ENCODE measurements at places on chromosomes 12 and 14.

- DNase-seq: no peak
Observed at GRCh38 chr14:69137843-69138535, 14.9 kb downstream of the DCAF5 start.

- peak; percentile 22 for DNase-seq
Observed at GRCh38 chr12:132771126-132771838, 9.7 kb upstream of the ANKLE2 start.

- DNase-seq: no peak
Observed at GRCh38 chr12:104294927-104295668, 8.4 kb upstream of the EID3 start.

- DNase-seq: no peak
Observed at GRCh38 chr12:41552588-41552987, 364.5 kb downstream of the PDZRN4 start.

DNA sequence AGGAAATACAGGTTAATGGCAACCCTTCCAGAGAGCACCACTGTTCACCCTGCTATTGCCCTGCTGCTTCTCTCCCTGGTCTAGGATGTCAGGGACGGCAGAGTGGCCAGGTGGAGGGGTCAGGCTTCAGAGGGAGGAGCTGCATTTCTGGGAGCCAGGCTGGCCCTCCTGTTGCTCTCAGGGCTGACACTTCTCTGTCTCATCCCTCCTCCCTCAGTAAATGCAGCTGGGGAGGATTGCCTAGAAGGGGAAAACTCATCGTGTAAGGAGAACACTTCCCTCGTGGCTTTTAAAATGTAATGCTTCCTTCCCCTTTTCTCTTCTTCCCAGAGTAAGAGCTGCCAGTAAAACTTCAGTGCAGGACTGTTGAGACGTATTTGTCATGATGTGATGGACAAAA, 20.8 kb downstream of the SUSD6 start:
- DNase-seq: no peak

DNA sequence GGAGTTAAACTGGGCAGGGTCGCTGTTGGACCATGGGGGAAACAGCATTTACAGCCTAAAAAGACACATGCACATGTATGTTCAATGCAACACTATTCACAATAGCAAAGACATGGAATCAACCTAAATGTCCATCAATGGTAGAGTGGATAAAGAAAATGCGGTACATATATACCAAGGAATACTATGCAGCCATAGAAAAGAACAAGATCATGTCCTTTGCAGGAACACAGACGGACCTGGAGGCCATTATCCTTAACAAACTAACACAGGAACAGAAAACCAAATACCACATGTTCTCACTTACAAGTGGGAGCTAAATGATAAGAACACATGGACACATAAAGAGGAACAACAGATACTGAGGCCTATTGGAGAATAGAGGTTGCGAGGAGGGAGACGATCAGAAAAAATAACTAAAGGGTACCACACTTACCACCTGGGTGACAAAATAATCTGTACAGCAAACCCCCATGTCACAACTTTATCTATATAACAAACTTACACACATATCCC, 25.0 kb upstream of the SRP54 start:
- DNase-seq: no peak

GRCh38 chr12:105706321-105706972, 376.0 kb downstream of the C12orf75 start:
- no peak for DNase-seq

DNA sequence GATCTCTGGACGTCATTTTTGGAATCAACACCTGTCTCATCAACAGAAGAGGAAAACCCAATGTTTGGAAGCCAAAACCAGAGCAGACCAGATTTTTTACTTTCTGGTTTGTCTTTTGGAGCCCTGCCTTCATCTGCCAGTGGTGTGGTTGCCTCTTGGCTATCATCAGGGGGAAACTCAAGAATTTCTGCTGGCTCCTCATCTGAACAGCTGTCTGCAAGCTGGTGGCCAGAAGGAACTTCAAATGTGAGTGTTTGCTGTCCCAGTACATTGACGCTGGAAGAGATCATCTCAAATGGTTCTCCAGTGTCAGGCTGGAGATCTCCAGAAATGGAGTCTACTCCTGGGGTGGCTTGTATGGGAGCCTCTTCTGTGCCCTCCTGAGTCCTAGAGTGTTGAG, 13.8 kb downstream of the PLD4 start:
- DNase-seq: no peak

GRCh38 chr12:44774815-44775411, 101.2 kb downstream of the NELL2 start:
- peak; percentile 53 for DNase-seq

DNA sequence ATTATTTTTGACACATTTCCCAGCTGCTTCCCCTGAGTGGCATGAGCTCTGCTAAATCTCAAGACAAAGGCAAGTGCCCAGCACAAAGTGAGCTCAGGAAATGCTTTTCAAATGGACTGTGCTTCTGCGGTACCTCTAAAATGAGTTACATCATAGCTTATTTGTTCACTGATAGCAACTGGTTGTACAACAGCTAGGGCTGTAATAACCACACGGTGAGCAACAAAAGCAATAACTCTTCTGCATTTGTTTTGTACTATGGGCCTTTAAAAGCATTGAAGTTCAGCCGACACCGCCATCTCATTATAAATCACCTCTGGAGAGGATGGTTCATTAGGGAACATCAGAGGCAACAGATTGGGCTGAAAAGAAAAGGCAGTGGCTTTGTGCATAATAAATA, 475.0 kb downstream of the GLT1D1 start:
- no peak for DNase-seq

DNA sequence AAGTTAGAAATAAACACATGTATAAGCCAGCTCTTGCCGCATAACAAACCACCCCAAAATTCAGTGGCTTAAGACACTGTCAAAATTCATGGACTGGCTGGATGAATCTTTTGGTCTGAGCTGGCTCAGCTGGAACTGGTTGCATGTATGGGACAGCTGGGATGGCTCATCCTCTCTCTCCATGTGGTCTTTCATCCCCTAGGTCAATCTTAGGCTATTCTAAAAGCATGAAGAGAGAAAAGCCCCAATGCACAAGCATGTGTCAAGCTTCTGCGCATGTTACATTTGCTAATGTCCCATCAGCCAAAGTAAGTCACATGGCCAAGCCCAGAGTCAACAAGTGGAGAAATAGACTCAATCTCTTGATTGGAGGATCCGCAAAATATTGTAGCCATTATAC, 71.0 kb downstream of the DRAM1 start:
- no peak for DNase-seq

DNA sequence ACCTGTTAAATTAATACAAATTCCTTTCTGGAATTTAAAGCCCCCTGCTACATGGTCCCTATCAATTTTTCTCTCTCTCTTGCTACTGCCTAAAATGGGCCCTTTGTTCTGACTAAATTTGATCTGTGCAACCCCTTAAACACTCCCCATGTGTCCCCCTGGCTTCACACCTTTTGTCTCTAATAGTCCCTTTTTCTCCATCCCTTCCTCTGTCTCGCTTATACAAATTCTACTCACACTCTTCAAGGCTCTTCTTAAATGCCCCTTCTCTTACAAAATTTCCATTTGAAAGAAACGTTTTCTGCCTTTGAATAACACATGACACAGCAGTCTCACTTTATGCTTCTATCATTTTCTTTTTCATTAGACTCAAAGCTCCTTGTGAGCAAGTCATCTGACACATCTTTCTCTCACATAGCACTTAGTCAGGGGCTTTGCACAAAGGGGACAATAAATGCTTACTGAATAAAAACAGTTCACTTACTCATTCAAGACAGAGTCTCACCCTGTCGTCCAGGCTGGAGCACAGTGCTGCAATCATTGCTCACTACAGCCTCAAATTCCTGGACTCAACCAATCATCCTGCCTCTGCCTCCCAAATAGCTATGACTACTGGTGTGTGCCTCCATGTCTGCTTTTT, 41.5 kb upstream of the NR2C1 start:
- no peak for DNase-seq

DNA sequence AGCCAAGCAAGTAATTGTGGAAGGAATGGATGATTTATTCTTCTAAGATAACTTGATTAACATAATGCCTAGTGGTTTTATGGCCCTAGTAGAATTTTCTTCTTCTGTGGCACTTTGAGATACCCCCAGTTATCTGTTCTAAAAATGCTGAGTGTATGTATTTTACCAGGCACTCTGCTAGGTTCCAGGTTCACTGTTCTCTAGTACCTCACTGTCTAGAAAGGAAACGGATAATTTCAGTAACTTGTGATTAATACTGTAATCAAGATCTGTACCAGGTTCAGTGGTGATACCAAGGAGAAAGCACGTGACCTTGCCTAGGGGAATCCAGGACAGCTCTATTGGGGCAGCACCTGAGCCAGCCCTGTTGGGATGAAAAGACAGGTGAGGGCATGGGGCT, 8.0 kb downstream of the ANO6 start:
- DNase-seq: no peak

DNA sequence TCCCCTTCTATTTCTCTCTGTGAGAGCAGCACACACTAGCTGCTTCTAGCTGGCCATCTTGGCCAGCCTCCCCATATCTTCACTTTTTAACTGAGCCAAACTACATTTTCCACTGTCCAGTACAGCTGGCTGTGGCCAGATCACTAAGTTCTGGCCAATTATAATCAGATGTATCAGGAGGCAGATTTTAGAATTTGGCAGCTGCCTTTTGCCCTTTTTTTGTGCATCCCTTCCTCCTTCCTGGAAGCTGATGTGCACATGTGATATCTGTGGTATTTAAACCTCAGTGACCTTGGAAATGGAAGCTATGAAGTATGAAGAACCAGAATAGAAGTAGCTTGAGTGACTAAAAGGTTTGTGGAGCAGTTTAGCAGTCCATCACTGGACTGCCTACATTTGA, 49.8 kb upstream of the ANO6 start:
- no peak for DNase-seq

- no peak for DNase-seq
Observed at GRCh38 chr14:89474464-89474863, 57.4 kb upstream of the FOXN3 start.

- DNase-seq: no peak
Observed at GRCh38 chr12:19792028-19792427, 352.7 kb downstream of the AEBP2 start.

- no peak for DNase-seq
Observed at GRCh38 chr14:34024768-34025144, 73.9 kb upstream of the EGLN3 start.

DNA sequence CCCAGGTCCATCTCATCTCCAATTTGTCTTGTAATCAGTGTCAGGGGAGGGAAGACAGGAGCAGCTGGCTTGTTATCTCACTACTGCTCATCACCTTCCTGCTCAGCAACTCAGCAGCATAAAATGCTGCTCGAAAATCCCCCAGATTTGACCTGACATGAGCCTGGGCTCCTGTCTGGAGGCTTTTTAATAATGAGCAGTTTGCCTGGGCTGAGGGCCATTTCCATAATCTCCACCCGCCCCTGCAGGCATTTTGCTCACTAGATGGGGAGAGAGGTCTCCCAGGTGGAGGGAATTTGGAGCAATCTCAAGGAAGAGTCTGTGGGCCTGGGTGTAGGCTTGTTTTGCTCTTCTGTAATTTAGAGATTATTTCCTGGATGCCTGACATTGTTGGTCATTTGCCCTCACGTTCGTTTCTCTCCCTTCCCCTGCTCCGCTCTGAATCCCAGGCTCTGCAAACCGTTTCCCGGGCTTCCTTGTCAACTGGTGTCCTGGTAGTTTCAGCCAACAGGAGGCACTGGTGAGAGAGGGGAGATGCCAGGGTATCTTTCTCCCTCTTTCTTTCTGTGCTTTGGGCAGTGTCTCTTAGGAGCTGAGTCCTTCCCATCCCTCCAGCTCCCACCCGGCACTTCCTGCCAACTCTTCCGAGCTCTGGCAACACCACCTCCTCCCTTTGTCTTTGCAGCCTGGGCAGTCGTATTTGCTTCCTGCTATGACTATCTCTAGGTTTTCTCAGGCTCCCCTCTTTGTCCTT, 299.2 kb downstream of the GLT1D1 start:
- no peak for DNase-seq

GRCh38 chr12:52130711-52131110, 51.2 kb downstream of the SMIM41 start:
- no peak for DNase-seq

DNA sequence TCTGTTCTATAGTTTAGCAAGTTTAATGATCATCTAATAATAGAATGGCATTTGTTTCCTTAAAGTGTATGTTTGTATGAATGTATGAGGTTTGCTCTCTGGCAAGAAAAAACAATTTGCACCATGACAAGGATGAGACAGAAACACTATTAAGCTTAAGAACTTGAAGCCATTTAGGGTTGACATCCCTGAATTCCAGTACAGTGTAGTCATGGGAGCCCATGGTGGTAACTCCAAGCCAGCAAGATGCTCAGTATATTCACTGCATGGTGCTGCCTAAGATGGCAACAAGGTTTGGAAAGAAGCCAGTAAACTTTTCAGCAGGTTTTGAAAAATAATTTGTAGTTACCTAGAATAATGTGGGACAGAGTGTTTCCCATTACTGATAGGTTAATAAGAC, 158.6 kb downstream of the PRIMA1 start:
- DNase-seq: no peak
